ENCODE measurements at places on chromosomes 1 and 21. TPM values are rescaled to one million over a fixed set of nuclear protein-coding genes. Genes with fewer than 3 reads are reported as not detected.

- no peaks in the 10 kb centered on the region for H3K27me3 ChIP-seq
- no peak for DNase-seq
- no peaks in the 10 kb centered on the region for H3K4me1 ChIP-seq
- no peaks in the 10 kb centered on the region for H3K36me3 ChIP-seq
- no peak overlapping the region for H3K27ac ChIP-seq
- no peak overlapping the region for H3K4me3 ChIP-seq
Observed at GRCh38 chr1:182249201-182249676, 142.4 kb downstream of the GLUL start.

- no peaks in the 10 kb centered on the region for H3K36me3 ChIP-seq
- peak overlapping the region; percentile 79 for H3K4me3 ChIP-seq
- DNase-seq, result peak; percentile 87
- peaks cover 20% of the 10 kb centered on the region for H3K4me1 ChIP-seq
- peak overlapping the region; percentile 73 for H3K27ac ChIP-seq
Observed at GRCh38 chr1:151513626-151514121, 2.5 kb downstream of the CGN start.

- peak overlapping the region; percentile 79 for H3K27ac ChIP-seq
- no peaks in the 10 kb centered on the region for H3K36me3 ChIP-seq
- H3K4me1 ChIP-seq, result peaks cover 38% of the 10 kb centered on the region
- peak overlapping the region; percentile 2 for H3K4me3 ChIP-seq
- no peaks in the 10 kb centered on the region for H3K27me3 ChIP-seq
- DNase-seq, result peak; percentile 47
Observed at GRCh38 chr1:156076609-156077429, 5.4 kb downstream of the MEX3A start.

DNA sequence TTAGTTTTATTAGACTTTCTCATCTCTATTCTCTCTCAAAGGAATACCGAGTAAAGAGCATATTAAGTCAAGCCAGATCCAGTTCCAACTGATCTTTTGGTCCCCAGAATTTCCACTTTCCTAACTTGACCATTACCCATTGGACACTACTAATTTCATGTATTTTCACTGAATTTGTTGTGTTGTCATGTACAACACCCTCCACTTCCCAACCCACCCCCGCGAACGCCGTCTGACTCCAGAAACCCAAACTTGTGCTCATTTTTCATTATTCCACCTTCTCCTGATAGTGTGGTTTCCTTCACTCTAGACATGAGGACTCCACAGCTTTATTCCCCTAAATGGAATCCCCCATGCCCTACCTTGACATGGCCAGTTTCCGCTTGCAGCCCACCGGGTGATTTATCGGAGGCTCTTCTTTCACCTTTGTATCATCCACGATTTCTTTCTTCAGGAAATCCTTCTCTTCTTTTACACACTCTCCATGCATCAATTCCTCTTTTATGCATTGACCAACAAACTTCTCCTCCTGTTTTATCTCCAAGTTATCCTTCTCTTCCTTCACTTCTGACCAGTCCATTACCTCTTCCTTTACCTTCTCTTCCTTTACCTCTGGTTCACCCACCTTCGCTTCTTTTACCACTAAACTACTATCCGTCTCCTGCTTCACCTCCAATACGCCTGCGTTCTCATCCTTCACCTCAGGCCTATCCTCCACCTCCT, 805 bp downstream of the ZNHIT6 start:
- peak overlapping the region; percentile 88 for H3K4me3 ChIP-seq
- no peaks in the 10 kb centered on the region for H3K27me3 ChIP-seq
- DNase-seq, result no peak
- no peaks in the 10 kb centered on the region for H3K36me3 ChIP-seq
- peak overlapping the region; percentile 91 for H3K27ac ChIP-seq

GRCh38 chr1:234675006-234675405, 65.0 kb upstream of the IRF2BP2 start:
- H3K27me3 ChIP-seq, result no peaks in the 10 kb centered on the region
- H3K4me1 ChIP-seq, result no peaks in the 10 kb centered on the region
- no peaks in the 10 kb centered on the region for H3K36me3 ChIP-seq
- H3K4me3 ChIP-seq, result no peak overlapping the region
- no peak for DNase-seq

GRCh38 chr1:54305906-54306514, 100.2 kb downstream of the SSBP3 start:
- peaks cover 14% of the 10 kb centered on the region for H3K4me1 ChIP-seq
- no peaks in the 10 kb centered on the region for H3K27me3 ChIP-seq
- no peak overlapping the region for H3K27ac ChIP-seq
- no peaks in the 10 kb centered on the region for H3K36me3 ChIP-seq
- no peak overlapping the region for H3K4me3 ChIP-seq

DNA sequence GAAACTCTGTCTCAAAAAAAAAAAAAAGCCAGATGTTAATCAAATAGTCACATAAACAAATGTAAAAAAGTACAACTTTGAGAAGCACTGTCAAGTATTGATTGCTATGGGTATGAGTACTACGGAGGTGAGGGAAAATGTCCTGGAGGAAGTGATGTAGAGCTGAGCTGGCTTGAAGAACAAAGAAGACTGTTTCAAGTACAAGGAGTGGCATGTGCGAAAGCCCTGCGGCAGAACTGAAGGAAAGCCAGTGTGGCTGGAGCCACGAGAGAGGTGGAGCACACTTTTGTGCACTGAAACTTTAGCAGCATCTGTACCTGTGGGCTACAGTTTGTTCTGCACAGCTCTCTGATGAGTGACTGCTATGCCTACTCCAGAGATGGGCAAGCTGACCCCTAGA, 5.4 kb upstream of the RPS6KA1 start:
- peaks cover 9% of the 10 kb centered on the region for H3K4me1 ChIP-seq
- no peaks in the 10 kb centered on the region for H3K27me3 ChIP-seq
- no peak for DNase-seq

- H3K27me3 ChIP-seq, result no peaks in the 10 kb centered on the region
- H3K36me3 ChIP-seq, result no peaks in the 10 kb centered on the region
- H3K4me3 ChIP-seq, result no peak overlapping the region
- peak; percentile 49 for DNase-seq
- peaks cover 3% of the 10 kb centered on the region for H3K4me1 ChIP-seq
Observed at GRCh38 chr1:115469703-115470476, 131.8 kb upstream of the NGF start.

- no peaks in the 10 kb centered on the region for H3K36me3 ChIP-seq
- no peaks in the 10 kb centered on the region for H3K27me3 ChIP-seq
- no peak for DNase-seq
- peak overlapping the region; percentile 20 for H3K4me3 ChIP-seq
Observed at GRCh38 chr1:16387201-16388188, 20.5 kb downstream of the SZRD1 start.

DNA sequence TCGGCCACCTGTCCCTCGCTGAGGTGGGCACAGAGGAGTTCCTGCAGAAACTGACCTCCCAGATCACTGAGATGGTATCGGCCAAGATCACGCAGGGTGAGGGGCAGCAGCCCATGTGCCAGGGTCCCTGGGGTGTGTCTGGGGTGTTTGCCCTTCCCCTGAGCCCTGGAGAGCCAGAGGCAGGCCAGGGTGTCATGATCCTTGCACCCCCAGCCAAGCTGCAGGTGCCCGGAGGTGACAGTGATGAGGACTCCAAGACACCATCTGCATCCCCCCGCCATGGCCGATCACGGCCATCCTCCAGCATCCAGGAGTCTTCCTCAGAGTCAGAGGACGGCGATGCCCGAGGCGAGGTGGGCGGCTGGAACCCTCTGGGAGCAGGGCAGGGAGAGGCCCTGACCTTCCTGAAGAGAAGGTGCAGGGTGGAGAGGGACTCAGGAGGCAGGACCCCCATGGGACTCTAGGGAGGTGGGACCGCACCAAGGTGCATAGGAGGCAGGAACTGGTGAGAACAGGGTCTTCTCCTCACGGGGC, 69.5 kb downstream of the TRIM11 start:
- H3K27ac ChIP-seq, result no peak overlapping the region
- DNase-seq, result peak; percentile 18
- H3K4me3 ChIP-seq, result no peak overlapping the region
- H3K36me3 ChIP-seq, result no peaks in the 10 kb centered on the region
- H3K27me3 ChIP-seq, result no peaks in the 10 kb centered on the region

OR6N1 gene
- total RNA-seq, result 0.20 TPM

DNA sequence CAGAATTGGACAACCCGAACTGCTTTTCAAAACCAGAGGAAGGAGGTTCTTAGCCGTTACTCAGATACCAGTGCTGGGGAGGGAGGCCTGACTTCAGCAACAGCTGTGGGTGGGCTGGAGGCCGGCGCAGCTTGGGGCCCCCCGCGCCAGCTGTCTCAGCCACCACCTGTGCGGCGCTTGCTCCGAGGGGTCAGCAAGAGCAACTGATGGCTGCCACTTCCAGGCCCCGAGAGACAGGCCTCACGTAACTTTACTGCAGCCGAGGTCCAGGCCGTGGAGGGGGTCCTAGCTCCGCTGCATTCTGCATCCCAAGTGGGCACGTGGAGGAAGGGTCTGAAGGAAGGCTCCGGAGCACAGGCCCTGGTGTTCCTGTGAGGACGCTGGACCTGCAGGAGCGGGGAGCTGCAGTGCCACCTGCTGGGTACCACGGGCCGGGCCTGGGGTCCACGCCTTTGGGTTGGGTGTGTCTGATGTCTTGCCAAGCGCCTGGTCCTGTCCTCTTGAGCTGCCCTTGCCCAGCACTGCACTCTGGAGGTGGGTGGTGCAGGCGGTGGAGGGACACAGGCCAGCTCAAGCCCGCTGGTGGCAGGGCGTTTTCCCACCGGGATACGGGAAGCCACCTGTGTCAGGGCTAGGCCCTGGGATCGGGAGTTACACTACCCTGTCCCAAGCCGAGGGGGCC, 9.8 kb downstream of the THAP3 start:
- peak; percentile 73 for DNase-seq
- no peaks in the 10 kb centered on the region for H3K4me1 ChIP-seq
- H3K27me3 ChIP-seq, result no peaks in the 10 kb centered on the region
- no peak overlapping the region for H3K27ac ChIP-seq
- no peak overlapping the region for H3K4me3 ChIP-seq
- H3K36me3 ChIP-seq, result peaks cover 100% of the 10 kb centered on the region

DNA sequence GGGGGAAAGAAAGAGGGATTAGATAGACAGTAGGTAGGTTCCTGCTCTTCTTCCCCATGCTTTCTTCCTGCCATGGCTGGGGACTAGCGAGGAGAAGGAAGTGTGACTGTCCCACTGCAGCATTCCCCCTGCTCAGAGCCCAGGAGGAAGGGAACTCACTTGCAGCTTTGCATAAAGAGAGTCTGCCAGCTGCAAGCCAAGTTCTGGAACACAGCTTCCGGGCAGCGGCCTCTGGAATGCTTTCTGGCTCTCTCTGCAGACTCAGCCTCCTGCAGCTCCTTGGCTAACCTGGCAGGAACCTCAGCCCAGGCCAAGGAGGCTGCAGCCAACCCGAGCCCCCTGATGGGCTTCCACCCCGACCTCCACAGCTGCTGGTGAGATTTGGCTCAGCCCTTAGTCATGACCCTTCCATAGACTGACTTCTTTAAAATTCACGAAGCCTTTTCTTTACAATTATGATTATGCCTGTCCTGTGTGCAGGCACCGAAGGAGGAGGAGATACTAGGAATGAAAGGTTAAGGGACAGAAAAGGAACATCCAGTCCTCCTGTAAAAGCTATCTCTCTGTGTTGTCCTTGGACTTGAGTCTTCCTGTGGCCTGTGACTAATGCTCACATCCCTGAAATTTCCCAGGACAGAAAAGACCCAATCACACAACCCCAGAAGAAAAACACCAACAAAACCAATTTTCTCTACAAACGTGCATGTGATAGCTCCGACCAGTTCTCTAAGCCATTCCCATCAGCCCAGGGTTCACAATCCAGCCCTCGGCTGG, 108.2 kb upstream of the OLIG2 start:
- H3K27ac ChIP-seq, result no peak overlapping the region
- no peaks in the 10 kb centered on the region for H3K27me3 ChIP-seq
- no peaks in the 10 kb centered on the region for H3K4me1 ChIP-seq
- no peak overlapping the region for H3K4me3 ChIP-seq
- no peaks in the 10 kb centered on the region for H3K36me3 ChIP-seq

ITGB2 gene
- 148 TPM for total RNA-seq

DNA sequence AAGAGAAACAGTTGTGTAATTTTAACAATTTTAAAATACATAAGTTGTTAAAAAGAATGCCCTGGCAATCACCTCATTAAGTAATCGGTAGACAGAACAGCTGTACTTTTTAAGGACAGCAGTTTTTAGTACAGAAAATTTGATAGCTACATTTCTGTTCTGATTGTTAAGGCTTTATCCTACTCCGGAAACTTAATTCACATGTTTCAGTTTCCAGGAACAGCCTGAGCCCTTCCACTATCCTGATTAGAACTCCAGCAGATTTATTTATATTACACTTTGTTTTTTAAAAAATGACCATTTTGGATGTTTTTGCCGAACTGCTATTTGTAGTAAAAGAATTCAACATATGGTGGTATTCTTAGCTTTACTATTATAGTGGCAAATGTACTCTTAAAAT, 8.7 kb downstream of the PRRC2C start:
- peaks cover 47% of the 10 kb centered on the region for H3K4me1 ChIP-seq
- peaks cover 6% of the 10 kb centered on the region for H3K36me3 ChIP-seq
- no peak for DNase-seq
- no peaks in the 10 kb centered on the region for H3K27me3 ChIP-seq
- H3K27ac ChIP-seq, result peak overlapping the region; percentile 1
- no peak overlapping the region for H3K4me3 ChIP-seq

DNA sequence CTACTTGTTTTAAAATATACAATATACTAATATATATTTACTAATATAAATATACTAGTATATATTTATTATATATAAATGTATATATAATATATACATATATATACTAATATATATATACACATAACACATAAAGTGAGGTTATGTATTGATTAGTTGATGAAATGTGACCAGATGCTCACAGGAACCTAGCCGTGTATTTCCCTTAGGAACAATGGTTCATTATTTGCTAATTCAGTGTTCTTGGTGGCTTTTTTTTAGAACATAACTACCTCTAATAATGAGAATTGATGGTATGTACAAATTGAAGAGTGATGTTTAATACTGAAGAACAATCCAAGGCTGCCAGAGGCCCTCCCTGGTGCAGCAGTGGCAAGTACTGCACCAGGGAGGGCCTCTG, 37.9 kb upstream of the ITPKB start:
- no peak overlapping the region for H3K27ac ChIP-seq
- no peaks in the 10 kb centered on the region for H3K36me3 ChIP-seq
- DNase-seq, result no peak
- H3K4me1 ChIP-seq, result peaks cover 8% of the 10 kb centered on the region
- H3K27me3 ChIP-seq, result no peaks in the 10 kb centered on the region
- no peak overlapping the region for H3K4me3 ChIP-seq

- peaks cover 46% of the 10 kb centered on the region for H3K4me1 ChIP-seq
- no peak overlapping the region for H3K4me3 ChIP-seq
- H3K27me3 ChIP-seq, result no peaks in the 10 kb centered on the region
- no peak overlapping the region for H3K27ac ChIP-seq
Observed at GRCh38 chr1:77830946-77831345, 51.5 kb downstream of the MIGA1 start.

UQCRHL gene
- total RNA-seq, result 1.1 TPM

DNA sequence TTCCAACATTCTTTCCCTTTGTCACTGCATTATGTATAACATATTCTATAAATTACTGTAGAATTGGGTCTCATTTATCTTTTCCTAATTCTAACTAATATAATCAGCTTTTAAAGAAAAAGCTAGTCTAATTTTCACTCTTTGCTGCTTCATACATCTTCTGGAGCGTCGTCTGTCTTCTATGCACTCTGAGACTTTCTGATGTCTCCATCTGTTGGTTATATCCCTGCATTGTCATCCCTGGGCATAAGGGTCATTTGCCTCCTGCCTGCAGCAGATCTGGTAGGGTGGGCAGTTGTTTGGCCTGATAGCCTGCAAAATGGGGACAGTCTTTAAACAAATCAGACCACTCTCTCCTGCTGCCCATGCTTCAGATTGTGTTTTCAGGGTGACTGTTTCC, 40.8 kb upstream of the DYNLT5 start:
- H3K27me3 ChIP-seq, result no peaks in the 10 kb centered on the region
- H3K27ac ChIP-seq, result no peak overlapping the region
- no peaks in the 10 kb centered on the region for H3K36me3 ChIP-seq
- no peaks in the 10 kb centered on the region for H3K4me1 ChIP-seq
- no peak for DNase-seq

Data from upper lobe of left lung (tissue), 6 donors.